Prostate gland (tissue), 2 donors: ENCODE measurements at places on chromosomes 12 and 14. TPM values are rescaled to one million over a fixed set of nuclear protein-coding genes. Genes with fewer than 3 reads are reported as not detected.

- no peak for DNase-seq
Observed at GRCh38 chr12:19643635-19644034, 204.3 kb downstream of the AEBP2 start.

GRCh38 chr12:71283883-71284282 lies 126.1 kb upstream of the TSPAN8 start:
- no peak for DNase-seq

The PAPLN gene
- total RNA-seq, result 33.1 TPM

The TEX22 gene
- 0.57 TPM for total RNA-seq

GRCh38 chr12:52183971-52184370 lies 7.8 kb downstream of the KRT80 start:
- DNase-seq, result no peak

DNA sequence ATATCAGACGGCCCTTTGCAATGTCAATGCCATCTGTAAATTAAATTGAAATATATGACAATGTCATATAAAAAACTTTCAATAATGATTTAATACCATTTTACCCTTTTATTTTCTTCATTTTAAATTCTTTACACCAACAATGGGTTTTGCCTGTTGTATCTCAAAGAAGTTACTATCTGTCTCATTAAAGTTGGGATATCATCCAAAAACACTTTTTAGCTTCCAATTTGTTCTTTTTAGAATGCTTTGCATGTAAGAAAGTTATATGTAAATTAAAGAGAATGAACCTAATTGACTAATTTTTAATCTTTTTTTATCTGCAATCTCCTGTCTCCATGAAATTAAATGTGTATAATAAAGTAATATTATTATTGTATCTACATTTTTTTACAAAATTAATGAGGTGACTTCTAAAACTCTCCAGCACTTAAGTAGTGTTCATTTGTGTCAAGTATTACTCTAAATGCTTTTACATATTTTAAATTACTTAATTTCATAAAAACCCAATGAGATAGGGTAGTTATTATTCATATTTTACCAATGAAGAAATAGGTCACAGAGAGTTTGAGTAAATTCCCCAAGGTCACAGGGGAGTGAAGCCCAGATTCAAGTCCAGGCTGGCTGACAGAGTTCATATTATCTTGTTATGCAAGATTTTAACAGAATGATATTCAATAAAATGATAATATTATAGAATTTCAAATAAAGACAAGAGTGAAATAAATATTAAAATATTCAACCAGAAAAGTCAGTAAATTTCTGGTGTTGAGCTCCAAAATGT lies 673.0 kb upstream of the FLRT2 start:
- DNase-seq, result no peak

DNA sequence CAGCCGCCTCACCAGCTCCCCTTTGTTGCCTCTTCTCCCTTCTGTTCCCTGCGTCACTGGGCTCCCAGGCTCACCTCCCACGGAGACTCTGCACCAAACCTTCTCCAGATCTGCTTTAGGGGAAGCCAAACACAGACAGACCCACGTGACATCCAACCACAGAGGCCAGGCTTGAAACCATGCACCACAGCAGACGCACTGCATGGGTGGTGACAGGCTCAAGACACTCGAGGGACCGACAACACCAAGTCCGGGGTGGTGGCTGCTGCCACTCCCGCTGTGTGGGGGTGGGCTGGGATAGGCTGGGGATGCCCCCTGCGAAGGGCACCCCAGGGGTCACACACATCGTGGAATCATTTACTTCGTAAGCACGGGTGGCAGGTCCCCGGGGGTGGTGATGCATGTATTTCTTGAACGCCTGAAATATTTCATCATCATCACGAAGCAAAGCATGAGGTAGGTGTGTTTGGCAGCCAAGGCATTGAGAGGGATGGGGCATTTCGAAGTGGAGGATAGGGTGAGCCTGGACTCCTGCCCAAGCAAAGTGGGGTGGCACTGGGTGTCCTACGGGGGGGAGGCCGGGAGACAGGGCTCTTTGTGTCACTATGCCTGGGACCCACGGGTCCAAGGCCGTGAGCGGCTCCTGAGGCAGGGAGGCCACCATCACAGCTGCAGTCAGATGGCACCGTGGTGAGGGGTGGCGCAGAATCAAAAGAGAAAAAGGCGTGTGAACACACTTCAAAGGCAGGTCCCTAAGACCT lies 66.8 kb upstream of the RFLNA start:
- DNase-seq, result no peak

The NGB gene
- 0.91 TPM for total RNA-seq

- DNase-seq, result no peak
Observed at GRCh38 chr12:42663621-42664020, 74.1 kb upstream of the PRICKLE1 start.
